Activated T-helper 9 cell treated with anti-CD3 and anti-CD28 coated beads, Interleukin-2, amount 50 U/mL, for 16 hours (primary cell): ENCODE measurements at places on chromosomes 2 and 18.
A peak's percentile ranks its signal among the peaks of the same experiment; 100 is the strongest.

- no peak for DNase-seq
These were observed 112.8 kb upstream of the FN1 start for GRCh38 chr2:215548714-215549113.

DNA sequence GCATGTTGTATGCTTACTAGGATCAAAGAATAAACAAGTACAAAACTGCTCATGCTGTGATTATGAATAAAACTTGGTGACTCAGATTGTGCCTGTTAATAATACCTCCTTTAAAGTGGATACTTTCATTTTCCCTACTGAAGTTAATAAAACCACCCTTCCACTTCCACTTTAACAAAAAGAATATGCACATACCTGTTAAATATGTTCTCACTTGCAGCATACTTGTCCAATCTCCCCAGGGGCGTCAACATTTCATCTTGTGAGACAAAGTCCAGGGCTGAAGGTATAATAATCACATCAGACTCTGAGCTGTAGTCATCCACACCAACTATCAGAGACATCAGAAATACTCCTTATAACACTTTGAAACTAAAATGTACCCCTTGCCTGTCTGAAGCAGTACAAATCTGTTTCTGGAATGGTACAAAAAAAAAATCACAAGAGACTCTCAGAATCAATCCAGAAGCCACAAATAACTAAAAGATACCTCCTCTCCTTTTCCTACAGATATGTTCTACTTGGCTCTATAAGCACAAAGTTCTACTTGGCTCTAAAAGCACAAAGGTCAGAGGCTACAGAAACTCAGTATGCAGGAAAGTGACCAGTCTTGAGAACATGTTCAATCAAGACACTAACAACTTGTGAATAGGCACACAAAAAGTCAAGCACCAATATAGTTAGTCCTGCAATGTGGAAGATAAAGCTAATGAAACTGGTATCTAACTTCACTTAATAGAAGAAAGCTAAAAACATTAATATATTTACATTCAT lies 19.3 kb downstream of the PPP4R1 start:
- no peak for DNase-seq

DNA sequence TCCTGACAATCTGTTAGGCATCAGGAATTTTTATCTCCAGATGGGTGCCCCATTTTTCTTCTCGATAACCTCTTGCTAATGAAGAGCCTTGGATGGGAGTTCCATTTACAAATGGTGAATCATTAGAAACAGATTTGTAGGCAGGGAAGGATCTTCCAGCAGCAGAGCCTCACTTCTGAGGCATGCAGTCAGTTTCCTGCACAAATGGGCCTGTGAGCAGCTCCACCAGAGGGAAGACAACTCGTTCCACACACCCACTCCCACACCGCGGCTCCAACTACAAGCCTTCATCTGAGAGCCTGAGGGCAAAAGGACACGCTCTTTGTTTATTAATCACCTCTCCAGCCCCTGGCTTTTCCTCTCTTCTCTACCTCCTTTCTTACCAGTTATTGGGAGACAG lies 108.5 kb downstream of the CTAGE1 start:
- DNase-seq = no peak

DNA sequence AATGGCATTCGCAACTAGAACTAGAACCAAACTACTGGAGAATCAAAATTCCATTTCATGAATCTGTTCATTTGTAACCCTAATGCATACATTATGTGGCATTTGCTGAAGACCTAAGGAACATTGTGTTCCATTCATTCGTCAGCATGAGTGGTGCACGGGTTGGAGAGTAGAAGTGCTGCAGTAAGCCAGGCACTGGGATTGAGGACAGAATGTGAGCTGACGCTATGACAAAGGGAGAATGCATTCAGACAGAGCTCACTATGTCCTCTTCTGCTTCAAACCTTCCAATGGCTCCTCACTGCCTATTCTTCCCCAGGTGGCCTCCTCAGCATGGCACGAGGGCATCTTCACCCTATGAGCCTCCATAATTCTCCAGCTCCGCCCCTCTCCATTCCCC lies 6.3 kb upstream of the MYOM1 start:
- no peak for DNase-seq

DNA sequence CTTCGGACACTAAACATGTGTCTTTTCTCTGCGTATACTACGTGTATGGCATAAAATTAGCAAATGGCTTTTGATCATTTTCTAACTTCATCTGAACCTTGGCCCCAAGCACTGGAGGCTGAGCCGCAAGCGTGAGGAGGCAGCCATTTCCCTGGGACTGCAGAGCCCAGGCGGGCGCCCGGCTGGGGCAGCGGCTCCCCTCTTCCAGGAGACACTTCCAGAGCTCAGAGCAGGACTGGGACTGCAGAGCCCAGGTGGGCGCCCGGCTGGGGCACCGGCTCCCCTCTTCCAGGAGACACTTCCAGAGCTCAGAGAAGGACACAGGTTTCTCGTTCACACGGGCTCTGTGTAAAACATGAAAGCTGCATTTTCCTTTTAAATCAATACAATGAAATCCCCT lies 484.1 kb upstream of the SALL3 start:
- DNase-seq = no peak

DNA sequence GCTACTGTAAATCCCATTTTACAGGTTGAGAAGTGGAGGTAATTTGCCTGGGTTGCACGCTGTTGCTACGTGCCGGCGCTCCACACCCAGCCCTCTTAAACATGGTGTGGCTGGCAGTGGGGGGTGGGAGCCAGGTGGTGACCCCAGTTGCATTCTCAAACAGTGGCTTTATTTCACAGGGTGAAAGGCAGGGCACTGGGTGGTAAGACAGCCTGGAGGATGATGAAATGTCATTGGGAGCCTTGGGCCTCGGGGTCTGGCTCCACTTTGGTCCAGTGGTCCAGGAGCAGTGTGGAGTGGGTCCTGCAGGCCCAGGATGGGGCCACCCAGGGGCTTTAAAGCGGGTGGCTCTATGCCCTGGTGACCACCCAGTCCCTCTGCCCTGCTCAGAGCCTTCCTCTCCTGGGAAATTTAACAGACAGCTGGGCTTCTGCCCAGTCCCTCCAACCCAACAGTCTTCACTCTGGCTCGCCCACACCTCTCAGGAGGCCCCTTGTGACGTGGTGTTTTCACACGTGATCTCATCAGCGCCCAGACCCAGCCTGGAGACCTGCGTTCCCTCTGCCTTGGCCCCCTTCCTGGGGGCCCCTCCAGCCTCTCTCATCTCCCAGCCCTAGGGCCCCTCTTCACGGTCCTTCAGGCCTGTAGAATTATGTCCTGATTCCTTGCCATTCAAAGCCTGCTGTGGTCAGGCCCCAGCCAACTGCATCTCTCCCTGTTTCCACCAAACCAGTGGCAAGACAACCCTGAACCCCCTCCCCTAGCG lies 92.5 kb downstream of the INHBB start:
- no peak for DNase-seq

- no peak for DNase-seq
These were observed 50.9 kb downstream of the ACTR2 start for GRCh38 chr2:65278531-65278981.

GRCh38 chr18:9631814-9632496 lies 17.6 kb upstream of the PPP4R1 start:
- no peak for DNase-seq

DNA sequence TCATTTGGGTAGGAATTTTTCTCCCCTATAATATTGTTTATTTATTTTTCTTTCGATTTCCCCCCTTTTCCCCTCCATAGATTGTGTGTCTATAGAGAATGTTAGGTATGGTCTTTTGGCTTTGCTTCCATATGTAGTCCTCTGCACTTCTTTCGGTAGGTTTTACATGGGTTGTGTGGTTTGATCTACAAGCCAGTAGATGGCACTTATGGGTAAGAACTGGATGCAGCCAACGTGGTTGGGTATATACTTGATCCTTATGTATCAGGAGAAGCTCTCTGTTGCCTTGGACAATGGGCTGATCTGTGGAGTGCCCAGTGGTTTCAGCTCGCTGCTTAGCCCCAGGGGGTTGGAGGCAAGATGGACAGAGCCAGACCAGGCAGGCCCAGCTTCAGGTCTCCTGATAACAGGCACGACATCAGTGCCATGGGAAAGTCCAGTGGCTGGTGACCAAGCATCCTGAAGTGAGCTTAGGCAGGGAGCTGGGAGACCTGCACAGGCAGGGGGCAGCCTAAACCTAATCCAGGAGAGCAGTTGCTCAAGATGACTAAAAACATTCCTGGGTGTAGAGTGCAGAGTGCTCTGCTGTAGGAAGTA lies 488.3 kb downstream of the CCDC85A start:
- no peak for DNase-seq

DNA sequence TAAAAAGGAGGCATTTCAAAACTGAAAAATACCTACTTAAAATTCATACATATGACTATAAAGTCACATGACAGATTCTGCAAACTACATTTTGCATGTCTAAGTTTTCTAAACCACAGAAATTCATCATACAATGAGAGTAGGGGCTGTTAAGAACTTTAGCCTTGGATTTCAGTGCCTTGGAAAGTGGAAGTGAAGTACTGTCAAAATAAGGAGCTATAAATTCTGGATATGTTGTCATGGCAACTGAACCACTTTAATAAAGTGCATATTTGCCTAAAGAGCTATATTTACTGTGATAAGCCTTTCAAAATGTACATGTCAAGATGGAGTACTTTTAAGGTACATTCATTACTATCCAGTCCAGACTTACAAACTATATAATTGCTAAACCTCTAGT lies 227.1 kb downstream of the RAB3GAP1 start:
- no peak for DNase-seq

DNA sequence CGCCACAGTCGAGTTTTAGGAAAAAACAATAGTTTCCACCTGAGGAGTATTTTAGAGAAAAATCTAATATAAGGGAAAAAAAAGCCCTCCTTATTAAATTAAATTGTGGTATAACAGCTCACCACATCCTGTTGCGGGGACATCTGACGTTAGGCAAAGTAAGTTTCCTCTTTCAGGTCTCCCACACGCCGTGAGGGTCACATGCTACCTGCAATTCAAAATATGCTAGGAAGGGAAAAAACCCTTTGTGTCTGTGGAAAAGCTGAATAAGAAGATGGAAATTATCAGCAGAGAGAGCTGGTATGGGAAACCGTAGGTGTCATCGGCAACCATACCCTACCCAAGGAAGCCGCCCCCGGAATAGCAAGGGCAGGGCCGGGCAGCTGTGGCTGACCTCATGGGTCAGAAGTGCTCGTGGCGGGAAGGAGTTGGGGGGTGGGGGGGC lies 128.0 kb downstream of the NFATC1 start:
- DNase-seq = peak; percentile 71

DNA sequence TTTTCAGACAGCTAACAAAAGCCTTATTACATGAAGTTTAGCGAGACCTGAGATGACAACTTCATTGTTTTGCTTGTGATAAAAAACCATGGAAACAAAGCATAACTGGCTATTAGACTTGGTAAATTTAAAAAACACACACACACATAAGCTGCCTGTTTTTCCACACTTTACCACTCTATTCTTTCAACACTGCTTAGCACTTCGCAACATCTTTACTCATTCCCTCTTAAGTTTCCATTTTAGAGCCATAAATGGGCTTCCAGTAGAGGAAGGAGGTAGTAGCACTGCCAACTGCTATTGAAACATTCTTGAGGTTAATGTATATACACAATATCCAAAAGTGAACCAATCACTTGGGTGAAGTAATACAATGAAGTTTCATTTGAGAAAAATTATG lies 54.1 kb downstream of the BAZ2B start:
- no peak for DNase-seq

DNA sequence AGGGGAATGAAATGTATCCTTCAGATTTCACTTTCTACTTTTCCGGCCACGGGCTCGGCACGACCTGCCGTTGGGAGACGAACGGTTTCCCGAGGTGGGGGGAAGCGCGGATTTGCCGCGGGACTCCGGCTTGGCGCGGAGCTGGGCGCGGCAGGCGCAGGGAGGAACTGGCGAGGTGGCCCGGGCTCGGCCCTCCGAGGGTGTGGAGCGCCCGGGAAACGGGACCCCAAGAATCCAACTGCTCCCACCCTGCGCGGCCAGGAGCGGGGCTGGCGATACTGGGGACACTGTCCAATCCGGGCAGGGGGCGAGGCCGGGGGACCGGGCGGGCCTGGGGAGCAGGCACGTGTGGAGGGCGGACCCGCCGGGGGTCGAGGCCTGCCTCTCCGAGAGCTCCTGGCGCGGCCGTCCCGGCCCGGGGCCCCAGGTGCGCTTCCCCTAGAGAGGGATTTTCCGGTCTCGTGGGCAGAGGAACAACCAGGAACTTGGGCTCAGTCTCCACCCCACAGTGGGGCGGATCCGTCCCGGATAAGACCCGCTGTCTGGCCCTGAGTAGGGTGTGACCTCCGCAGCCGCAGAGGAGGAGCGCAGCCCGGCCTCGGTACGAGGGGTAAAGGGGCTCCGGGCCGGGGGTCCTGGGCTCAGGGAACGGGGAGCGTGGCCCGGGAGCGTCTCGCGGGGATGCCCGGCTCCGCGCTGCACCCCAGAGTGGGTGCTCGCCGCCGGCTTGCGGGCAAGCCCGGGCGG lies at the start of gene ANXA4:
ANXA4 (plus strand) TSS at position 560 of the 747 bp plus-strand sequence. CDS start 39,432 bp downstream, outside the sequence.
- DNase-seq = peak; percentile 53

DNA sequence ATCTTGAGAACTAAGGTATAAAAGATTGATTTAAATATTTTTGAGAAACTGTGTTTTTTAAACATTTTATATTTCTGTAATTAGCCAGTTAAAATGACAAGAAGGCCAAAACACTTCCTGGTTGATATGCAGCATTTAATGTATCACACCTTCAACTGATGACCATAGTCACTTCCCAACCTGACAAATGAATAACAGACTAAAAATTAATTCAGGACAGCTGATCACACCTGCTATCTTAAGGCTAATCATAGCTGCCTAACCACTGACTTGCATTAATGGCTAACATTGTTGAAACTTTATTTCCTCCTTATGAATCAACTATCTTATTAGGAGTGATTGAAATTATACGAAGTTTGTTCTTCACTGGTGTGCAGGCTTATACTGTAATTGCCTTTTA lies 125.8 kb upstream of the MSTN start:
- DNase-seq = no peak

- DNase-seq = no peak
These were observed 19.7 kb upstream of the GNAL start for GRCh38 chr18:11669271-11669947.

GRCh38 chr2:111239581-111240249 lies 119.0 kb downstream of the BCL2L11 start:
- no peak for DNase-seq

- DNase-seq = no peak
These were observed 15.7 kb downstream of the GPC1 start for GRCh38 chr2:240451108-240451611.

DNA sequence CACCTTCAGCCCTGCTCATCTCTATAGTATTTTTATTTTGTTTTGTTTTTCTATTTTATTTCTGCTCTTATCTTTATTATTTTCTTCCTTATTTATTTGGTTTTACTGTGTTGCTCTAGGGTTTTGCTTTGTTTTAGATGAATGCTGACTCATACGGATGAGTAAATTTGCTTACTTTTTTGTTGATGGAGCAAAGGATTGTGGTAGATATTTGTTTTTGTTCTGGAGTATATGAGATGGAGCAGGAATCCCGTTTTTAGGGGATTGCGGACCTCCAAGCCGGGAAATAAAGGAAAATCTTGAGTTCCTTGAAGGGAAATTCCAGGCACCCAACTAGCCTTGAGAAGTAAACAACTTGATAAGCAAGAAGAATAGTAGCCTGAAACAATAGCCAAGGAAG lies 15.3 kb upstream of the COLEC12 start:
- no peak for DNase-seq
